ENCODE measurements at places on chromosomes 2 and 18. TPM values are rescaled to one million over a fixed set of nuclear protein-coding genes. Genes with fewer than 3 reads are reported as not detected.

DSG4 gene
- not detected for total RNA-seq

CTDSP1 gene
- total RNA-seq = 58.0 TPM

DNAH6 gene
- total RNA-seq = 0.06 TPM

ALMS1 gene
- 8.5 TPM for total RNA-seq

Measured in esophagus squamous epithelium (tissue), 5 donors.